ENCODE measurements at places on chromosomes 1 and 21.
A peak's percentile ranks its signal among the peaks of the same experiment; 100 is the strongest.

DNA sequence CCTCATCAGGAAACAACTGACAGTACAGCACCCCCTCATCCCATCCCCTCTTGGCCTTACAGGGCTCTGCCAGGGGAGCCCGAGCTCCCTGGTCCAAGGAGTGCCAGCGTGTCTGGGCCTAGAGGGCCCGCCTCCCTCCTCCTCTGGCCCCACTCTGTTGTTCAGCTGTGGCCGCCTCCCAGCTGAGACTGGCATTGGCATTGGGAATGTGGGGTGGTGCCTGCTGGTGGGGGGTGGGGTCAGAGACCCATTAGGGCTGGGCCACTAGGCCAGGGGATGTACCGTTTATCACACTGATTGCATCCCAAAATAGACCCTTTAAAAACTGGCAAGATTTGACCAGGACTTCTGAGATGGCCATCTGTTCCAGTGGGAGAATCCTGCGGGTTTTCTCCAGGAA is 1.4 kb downstream of the LDLRAP1 start:
- peak; percentile 63 for DNase-seq

DNA sequence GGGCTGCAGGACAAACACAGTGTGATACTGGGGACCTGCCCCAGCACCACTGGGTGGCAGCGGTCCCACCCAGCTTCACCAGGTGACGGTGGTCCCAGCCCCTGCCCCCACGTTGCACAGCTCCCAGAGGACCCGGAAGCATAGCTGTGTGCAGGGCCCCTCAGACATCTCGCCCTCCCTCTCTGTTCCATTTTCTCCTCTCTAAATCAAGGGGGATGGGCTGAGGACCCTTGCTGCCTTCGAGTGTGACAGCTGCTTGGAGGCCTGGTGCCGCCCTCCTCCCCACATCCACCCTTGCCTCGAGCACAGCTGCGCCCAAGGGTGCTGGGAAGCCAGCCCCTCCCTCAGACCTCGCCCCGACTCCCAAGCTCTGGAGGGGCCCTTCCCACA is 16.1 kb upstream of the LRRC3 start:
- no peak for DNase-seq

GRCh38 chr21:23374155-23374554 is 2233.1 kb downstream of the MRPL39 start:
- no peak for DNase-seq

GRCh38 chr1:230875370-230875769 is 7.0 kb upstream of the C1orf198 start:
- DNase-seq: no peak

- no peak for DNase-seq
These were observed 23.0 kb upstream of the SYT2 start for GRCh38 chr1:202733251-202733650.
